Aorta (tissue), 5 donors: ENCODE measurements at places on chromosomes 11 and 22. TPM values are rescaled to one million over a fixed set of nuclear protein-coding genes. Genes with fewer than 3 reads are reported as not detected.

The OR10G6 gene
- not detected for polyA plus RNA-seq

The MMP1 gene
- 0.10 TPM for polyA plus RNA-seq

The CDC42BPG gene
- polyA plus RNA-seq = 0.56 TPM

The TRIM22 gene
- polyA plus RNA-seq = 110 TPM

The OR4D5 gene
- not detected for polyA plus RNA-seq

The HEPHL1 gene
- 0.25 TPM for polyA plus RNA-seq

The OR8U1 gene
- not detected for polyA plus RNA-seq

The OR4A16 gene
- not detected for polyA plus RNA-seq

The SAA1 gene
- 12.3 TPM for polyA plus RNA-seq

The SYT7 gene
- 0.20 TPM for polyA plus RNA-seq

The MS4A13 gene
- not detected for polyA plus RNA-seq

The CCDC87 gene
- 0.10 TPM for polyA plus RNA-seq

The KCNJ5 gene
- polyA plus RNA-seq = 1.6 TPM

The CLMP gene
- 8.2 TPM for polyA plus RNA-seq

The FOXRED2 gene
- polyA plus RNA-seq = 1.6 TPM

The DCDC1 gene
- polyA plus RNA-seq = not detected

The VPREB1 gene
- not detected for polyA plus RNA-seq

The SLC43A3 gene
- polyA plus RNA-seq = 28.0 TPM

The MYO7A gene
- 1.9 TPM for polyA plus RNA-seq

The HMBS gene
- 9.2 TPM for polyA plus RNA-seq

The SLC22A24 gene
- polyA plus RNA-seq = not detected

The CRYBB3 gene
- 3.2 TPM for polyA plus RNA-seq

The BIK gene
- polyA plus RNA-seq = 1.6 TPM

The GLYAT gene
- polyA plus RNA-seq = not detected

The SCN4B gene
- 0.05 TPM for polyA plus RNA-seq

The C11orf87 gene
- not detected for polyA plus RNA-seq

The OR6T1 gene
- polyA plus RNA-seq = not detected

The KCNJ1 gene
- not detected for polyA plus RNA-seq

The GANAB gene
- polyA plus RNA-seq = 117 TPM

The PARVA gene
- polyA plus RNA-seq = 50.6 TPM

The PATE4 gene
- polyA plus RNA-seq = 0.50 TPM
